NCI-H345 (cell line): ENCODE measurements at places on chromosomes 6 and 20.
A peak's percentile ranks its signal among the peaks of the same experiment; 100 is the strongest.

GRCh38 chr6:159801935-159802334 is 1.9 kb downstream of the PNLDC1 start:
- no peak for DNase-seq

DNA sequence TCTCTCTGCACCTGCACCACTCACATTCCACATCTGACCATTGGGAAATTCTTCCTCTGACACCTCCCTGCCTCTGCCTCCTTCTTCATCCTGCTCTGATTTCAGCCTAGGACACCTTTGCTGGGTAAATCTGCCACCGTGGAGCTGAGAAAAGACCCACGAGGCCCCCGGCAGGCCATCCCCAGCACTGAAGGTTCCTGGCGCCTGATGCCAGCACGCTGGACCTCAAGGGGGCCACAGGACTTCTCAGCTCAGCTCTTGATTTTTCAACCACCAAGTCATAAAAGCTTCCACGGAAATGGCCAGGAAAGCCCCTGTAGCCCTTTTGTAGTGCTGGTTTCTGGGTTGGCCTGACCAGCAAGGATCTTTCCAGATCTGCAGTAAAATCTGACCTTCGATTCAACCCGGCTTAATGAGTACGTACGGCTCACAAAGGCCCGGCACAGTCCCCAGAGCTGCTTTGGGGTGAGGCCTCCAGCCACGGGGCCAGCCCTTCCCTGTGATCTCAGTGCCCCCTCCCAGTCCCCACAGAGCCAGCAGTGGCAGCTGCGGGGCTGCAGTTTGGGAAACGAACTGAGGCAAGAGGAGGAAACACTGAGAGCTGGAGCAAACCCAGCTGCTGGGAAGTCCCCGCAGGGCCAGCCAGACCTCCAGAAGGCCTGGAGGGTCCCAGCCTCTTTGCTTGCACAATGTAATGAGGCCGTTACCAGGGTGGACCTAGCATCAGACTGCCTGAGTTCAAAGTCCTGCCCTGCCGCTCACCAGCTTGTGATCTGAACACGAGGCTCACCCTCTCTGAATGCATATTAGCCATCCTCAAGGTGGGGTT is 157.5 kb downstream of the BMP7 start:
- DNase-seq, result no peak

DNA sequence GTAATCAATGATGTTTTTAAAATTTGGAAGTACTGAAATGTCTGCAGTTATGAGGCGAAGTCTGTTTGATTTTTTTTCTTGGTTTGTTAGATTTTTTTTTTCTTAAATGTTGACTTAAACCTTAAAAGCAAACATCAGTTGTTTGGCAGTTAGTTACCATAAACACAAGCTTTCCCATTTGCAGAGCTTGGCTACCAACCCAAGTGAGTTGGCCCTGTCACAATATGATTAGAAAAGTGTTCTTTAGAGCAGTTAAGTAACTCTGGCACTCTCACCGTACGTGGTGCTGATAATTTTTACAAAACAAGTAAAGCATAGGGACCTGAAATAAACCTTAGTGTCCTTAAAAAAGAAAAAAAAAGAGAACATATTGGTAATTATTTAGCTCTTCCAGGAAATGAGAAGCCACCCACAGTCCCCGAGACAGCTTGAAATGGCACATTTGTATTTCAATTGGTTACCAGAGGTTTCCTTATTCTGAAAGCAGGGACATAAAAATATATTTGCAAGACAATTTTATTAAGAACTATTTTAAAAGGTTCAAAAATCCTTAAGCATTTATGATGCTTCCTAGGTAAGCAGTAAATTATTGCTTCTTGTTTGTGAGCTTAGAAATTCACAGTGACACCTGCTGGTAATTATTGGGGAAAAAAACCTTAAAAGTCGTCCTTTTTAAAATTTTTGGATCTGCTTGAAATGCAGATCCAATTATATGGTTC is 3.9 kb downstream of the HEY2 start:
- DNase-seq, result peak; percentile 15

GRCh38 chr6:113645576-113645970 is 211.6 kb upstream of the MARCKS start:
- DNase-seq, result no peak
